Stimulated activated CD4-positive, alpha-beta T cell treated with anti-CD3 and anti-CD28 coated beads, Interleukin-1b, Interleukin-23, amount 100 ng/mL, for 1 hour (primary cell): ENCODE measurements at places on chromosomes 6 and 20.

DNA sequence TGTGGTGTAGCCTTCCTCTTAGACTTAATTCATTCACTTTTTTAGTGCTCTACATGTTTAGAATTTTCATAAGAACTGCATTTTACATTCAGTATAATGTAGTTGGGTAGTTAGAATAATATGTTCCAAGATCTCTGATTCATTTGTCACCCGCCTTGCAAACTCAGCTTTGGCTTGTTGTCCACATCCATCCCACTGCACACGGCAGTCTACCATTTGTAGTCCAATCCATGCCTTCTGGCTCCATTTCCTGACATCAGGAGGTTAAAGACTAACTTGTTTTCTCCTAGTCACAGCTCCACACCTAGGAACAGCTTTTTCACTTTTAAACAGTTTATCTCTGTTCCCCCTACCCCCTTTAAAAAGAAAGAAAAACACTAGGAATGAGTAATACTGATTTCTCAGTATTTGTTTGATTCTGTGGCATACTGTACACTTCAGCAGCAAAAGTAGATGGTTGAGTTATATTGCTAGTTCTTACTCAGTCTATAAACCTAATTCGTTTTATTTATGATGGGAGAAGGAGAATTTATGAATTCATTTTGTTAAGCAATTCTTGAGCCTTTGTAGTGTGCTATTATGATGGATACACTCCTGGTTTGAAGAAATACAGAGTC is 180.9 kb downstream of the ARID1B start:
- DNase-seq, result no peak

DNA sequence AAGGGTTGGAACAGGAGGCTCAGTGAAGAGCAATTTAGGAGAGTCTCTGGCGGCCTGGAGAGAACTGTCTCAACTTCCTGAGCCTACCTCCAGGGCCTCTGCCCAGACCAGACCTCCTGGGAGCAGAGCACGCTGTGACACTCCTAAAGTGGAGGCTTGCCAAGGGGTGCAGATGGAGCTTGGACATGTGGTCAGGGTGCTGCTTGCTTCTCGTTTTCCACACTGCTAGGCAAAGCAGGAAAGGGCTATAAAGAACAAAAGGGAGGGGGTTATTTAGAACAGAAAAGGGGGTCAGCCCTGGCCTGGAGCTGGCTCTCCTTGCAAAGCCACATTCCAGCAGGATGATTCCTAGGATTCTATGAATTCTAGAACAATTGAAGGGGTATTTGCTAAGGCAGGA is 145.7 kb upstream of the GGTLC1 start:
- no peak for DNase-seq

GRCh38 chr6:118770112-118770788 is 118.9 kb upstream of the CEP85L start:
- DNase-seq, result no peak

DNA sequence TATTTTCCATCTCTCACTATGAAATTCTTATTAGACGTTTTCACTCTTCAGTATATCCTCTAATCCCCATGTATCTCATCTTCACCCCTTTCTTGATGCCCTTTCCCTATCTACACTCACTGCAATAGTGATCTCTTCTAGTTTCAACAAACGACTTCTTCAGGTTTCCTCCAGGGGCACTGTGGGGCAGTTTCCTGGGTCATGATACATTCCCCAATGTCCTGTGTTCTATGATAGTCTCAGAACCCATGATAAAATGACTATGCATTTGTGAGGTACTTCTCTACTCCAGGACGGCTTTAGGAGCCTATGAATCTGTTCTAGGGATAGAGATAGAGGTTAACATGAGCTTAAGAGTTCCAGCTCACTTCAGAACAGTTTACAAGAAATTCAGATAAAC is 183.3 kb downstream of the FOXC1 start:
- no peak for DNase-seq

DNA sequence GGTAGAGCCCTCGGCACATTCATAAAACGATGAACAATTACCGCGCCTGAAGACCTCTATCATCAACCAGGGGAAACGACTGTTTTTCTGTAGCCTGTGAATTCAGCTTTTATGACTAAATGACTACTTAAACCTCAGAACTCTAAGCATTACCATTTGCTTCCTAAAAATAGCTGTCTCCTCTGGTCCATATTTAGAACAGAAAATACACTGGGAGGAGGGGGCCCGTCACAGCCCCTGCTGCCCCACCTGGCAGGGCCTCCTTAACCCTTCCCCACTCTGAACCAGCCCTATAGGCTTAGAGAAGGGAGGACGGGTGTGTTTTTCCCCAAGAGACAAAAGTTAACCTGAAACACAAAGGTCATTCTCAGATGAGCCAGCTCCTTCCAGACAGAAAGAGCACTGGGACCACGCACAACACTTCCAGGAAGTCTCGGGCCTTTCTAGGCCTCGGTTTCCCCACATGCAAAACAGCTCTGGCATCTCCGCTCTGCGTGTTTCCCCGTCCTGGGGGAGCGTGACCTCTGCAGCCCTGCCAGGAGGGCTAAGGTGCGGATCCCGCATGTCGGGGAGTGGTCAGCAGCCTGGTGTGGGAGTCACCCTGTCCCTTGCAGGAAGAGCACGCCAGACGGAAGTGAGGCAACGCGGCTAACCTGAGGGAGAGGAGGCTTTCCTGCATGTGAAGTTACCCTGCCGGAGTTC is 193.9 kb downstream of the DLL1 start:
- no peak for DNase-seq

DNA sequence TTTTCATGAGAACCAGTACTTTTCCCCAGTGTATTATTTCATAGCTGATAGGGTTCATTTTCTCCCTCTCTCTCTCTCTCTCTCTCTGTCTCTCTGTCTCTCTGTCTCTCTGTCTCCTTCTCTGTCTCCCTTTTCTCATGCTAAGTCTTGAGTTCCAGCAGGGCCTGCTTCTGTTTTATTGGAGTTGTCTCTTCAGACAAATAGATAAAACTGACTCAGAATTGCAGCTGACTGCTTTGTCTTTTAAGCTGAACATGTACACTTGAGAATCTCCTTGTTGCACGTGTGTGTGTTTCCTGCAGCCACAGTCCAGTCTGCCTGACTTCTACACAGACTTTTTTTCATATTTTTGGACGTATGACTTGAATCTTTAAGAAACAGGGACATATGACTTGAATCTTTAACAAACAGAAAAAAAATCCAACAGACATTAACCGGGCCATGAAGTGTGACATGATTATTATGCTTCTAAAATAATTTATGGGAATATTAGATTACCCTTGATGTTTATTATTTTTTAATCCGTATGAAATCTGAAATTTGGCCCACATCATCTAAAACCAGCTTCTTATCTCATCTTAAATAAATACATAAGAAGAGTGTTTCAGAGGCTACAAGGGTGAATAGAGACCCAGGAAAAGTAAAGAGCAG is 71.5 kb downstream of the JAG1 start:
- no peak for DNase-seq

DNA sequence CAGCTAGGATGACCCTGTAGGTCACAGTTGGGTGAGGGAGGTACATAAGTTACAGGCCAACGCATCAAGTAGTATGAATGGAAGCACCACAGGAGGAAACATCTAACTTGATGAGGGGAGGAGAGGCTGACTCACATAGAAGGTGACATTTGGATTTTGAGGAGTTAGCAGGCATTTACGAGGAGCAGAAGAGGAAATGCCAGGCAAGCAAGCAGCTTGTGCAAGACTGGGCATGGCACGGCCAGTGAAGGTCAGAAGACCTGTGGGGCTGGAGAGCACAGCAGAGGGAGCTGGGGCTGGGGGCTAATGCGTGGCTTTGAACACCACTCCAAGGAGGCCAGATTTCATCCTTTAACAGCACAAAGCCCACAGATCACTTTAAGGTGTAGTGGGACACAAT is 37.8 kb downstream of the MUC22 start:
- no peak for DNase-seq

GRCh38 chr6:117616391-117617209 is 14.3 kb upstream of the GOPC start:
- no peak for DNase-seq

DNA sequence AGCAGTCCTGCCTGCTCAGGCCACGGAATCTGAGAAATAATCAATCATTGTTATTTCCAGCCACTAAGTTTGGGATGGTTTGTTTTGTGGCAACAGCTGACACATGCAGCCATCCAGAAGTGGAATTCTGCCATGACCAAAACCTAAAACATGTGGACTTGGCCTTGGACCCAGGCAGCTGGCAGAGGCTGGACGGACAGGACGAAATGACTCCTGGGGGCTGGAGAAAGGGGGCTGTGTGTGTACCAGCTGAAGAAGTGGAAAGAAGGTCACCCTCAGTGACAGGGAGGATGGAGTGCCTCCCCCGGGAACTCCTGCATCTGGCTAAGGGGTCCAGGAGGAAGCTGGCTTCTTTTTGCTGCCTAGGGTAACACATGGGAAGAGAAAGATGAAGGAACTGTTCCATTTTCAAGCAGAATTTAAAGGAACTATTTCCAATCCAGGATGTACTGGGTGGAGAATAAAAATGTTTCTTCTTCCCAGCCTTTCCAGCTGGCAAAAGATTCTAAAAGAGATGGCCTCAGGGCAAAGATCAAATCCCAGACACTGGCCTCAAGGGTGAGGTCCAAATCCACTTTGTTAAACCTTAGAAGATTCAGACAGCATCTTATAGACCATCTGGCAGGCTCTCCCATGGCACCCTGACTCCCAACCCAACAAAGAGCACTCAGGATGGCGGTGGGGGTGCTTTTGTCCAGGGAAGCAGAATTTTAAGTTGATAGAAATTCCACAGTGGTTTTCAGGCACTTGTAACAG is 14.3 kb downstream of the SERPINB6 start:
- no peak for DNase-seq

GRCh38 chr6:22928775-22929174 is 359.4 kb downstream of the HDGFL1 start:
- DNase-seq, result no peak

DNA sequence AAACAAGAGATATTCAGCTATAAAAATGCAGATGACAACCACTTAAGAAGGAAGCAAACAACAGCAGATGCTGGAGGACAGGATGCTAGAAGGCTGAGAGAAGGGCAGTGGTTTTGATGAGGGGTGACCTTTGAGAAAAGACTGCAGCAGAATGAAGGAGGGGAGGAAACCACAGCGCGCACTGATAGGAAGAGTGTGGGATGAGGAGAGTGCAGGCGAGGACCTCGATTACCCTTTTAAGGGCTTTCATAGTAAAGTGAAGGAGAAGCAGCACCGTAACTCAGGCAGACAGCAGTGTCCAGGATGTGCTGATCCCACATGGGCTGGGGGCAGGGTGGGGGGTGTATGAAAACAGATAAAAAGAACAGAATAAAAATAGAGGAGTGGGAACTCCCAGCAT is 19.2 kb downstream of the ZBTB2 start:
- DNase-seq, result no peak

DNA sequence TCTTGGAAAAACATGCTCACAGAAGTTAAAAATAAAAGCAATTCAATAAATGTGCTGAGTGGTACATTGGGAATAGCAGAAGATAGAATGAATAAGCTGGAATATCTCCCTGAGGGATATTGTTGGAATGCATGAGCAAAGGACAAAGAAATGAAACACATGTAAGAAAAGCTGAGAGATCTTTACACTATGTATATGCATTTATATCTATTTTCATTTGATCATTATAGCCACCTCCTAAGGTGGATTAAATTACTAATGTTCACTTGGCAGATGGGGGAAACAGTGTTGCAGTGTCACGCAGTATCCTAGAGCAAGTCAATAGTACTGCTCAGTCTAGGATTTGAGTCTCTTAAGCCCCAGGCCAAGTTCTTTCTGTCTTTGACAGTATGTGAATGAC is 542.0 kb upstream of the MARCKS start:
- DNase-seq, result no peak

- DNase-seq, result no peak
Measured at GRCh38 chr6:2429460-2429859, 184.1 kb upstream of the GMDS start.

GRCh38 chr6:113643407-113643770 is 213.8 kb upstream of the MARCKS start:
- DNase-seq, result no peak

GRCh38 chr6:353642-354614 is 37.6 kb upstream of the IRF4 start:
- no peak for DNase-seq

DNA sequence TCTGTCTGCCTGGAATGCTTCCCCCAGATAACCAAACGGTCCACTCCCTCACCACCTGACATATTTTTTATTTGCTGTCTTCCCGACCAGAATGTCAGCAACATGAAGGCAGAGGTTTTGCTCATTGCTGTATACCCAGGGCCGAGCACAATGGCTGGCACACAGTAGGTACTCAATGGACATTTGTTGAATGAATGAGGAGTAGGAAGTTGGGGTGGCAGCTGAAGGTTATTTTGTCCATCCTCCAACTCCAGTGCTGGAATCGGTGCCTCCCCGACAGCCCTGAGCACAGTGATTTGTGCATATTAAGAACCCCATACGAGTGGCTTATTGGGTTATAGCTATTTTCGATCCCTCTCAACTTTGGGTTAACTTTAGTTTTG is 10.3 kb downstream of the DUSP15 start:
- DNase-seq, result no peak

- DNase-seq, result no peak
Measured at GRCh38 chr6:26126394-26127235, 39.4 kb downstream of the HFE start.

DNA sequence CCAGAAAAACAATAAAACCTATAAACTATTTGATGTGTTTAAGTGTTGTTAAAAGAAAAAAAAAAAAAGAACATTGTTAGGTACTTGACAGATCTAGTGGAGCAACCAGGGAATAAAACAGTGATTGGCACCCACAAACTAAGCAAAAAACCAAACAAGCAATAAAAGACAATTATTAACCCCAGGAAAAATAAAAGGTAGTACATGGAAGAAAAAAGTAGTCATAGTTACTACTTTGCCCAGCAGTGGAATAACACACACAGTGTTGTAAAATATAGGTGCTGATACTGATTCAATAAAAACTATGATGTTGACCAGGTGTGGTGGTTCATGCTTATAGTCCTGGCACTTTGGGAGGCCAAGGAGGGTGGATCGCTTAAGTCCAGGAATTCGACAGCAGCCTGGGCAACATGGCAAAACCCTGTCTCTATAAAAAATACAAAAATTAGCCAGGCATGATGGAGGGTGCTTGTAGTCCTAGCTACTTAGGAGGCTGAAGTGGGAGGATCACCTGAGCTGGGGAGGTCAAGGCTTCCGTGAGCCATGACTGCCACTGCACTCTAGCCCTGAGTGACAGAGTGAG is 43.9 kb downstream of the PIGU start:
- no peak for DNase-seq
